ENCODE measurements at places on chromosomes 13 and 19. TPM values are rescaled to one million over a fixed set of nuclear protein-coding genes. Genes with fewer than 3 reads are reported as not detected.

Gene EPSTI1
- total RNA-seq: 2.7 TPM

Gene PNMA8C
- total RNA-seq: 0.16 TPM

Gene CYP4F11
- 0.81 TPM for total RNA-seq

Gene COL5A3
- total RNA-seq: 8.9 TPM

Gene MAMSTR
- 3.2 TPM for total RNA-seq

Gene MADCAM1
- total RNA-seq: 0.40 TPM

Gene ZNF578
- 2.6 TPM for total RNA-seq

Gene PCDH20
- total RNA-seq: 6.4 TPM

Gene CFAP97D2
- not detected for total RNA-seq

Gene CD209
- total RNA-seq: 7.6 TPM

Gene TINCR
- 0.16 TPM for total RNA-seq

Gene LSR
- total RNA-seq: 3.4 TPM

Gene SYNGR4
- not detected for total RNA-seq

Gene NLRP7
- not detected for total RNA-seq

Gene ZNF524
- total RNA-seq: 13.7 TPM

Gene IZUMO4
- 4.3 TPM for total RNA-seq

Gene SELENOV
- total RNA-seq: not detected

Gene SERPINE3
- not detected for total RNA-seq

Gene SULT2A1
- not detected for total RNA-seq
